Esophagus squamous epithelium (tissue), 5 donors: ENCODE measurements at places on chromosomes 3 and 15.

DNA sequence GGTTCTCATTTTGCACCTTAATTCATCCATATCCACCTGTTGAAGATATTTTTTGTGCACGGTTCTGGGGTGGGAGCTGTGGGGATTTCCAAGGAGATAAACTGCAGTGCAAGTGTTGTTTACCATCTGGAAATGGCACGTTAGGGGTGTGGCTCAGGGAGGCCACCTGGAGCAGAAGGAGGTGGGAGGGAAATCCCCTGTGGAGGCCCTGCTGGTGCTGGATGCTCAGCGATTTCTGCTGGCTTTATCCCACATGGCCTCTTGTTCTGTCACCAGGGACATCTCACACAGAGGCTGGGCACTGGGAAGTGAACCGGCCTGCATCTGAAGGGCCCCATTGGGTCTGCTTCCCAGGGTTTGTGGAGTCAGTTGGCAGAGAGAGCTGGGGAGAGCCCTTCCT is 24.3 kb downstream of the TRPM1 start:
- no peak for DNase-seq

DNA sequence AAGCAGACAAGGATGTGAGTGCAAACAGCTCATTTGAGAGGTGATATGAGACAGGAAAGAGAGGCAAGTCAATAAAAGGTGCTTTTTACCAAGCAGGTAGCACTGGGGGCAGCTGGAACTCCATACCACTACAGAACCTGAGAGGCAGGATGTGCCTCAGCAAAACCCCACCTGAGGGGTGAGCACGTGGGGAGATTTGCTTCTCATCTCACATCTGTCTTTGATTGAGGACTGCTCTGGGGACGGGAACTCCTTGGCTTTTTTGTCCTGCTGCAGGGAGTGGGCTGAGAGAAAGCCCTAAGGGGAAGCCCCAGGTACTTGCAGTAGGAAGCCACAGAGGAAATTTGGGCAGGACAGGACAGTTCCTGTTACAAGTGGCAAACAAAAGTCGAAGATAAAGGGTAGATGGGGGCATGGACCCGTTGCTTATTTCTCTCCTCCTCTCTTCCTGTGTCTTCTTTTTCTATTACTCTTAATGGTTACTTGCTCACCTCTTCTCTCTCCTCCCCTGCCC is 27.1 kb downstream of the CFAP161 start:
- DNase-seq: no peak

DNA sequence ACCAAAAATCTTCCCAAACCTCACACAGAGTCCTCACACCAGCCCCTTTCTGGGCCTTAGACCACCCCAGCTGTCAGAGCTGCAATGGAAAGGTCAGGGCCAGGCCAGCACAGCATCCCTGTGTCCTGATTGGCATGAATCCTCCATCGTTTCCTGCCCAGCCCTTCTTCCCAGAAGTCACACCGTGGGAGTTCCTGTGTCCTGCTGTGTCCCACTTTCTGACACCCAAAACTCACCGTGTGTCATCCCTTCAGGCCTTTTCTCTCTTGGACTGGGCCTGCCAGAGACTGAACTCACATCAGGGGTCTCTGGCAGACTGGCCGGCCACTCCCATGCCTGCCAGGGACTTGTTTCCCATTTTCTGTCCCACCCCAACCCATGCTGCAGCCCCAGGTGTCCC is 32.5 kb upstream of the CHRNB4 start:
- DNase-seq: no peak

DNA sequence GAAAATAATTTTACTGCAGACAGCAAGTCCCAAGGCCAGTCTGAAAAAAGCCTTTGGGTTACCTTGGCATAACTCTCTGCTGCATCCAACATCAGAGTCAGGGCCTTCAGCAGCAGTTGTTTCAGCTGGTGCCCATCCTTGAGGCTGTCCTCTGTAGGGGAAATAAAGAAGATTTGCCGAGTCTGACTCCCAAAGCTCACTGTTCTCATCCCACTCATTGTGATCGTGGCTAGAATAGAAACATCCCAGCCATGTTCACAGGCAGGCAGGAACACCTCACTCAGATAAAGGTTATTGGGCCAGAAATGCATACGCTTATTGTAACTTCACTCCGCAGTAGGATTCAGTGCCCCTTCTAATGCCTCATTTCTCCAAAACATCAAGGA is 29.2 kb downstream of the EIF3J start:
- DNase-seq: no peak
